ENCODE measurements at places on chromosomes 6 and 20. TPM values are rescaled to one million over a fixed set of nuclear protein-coding genes. Genes with fewer than 3 reads are reported as not detected.
A peak's percentile ranks its signal among the peaks of the same experiment; 100 is the strongest.

DNA sequence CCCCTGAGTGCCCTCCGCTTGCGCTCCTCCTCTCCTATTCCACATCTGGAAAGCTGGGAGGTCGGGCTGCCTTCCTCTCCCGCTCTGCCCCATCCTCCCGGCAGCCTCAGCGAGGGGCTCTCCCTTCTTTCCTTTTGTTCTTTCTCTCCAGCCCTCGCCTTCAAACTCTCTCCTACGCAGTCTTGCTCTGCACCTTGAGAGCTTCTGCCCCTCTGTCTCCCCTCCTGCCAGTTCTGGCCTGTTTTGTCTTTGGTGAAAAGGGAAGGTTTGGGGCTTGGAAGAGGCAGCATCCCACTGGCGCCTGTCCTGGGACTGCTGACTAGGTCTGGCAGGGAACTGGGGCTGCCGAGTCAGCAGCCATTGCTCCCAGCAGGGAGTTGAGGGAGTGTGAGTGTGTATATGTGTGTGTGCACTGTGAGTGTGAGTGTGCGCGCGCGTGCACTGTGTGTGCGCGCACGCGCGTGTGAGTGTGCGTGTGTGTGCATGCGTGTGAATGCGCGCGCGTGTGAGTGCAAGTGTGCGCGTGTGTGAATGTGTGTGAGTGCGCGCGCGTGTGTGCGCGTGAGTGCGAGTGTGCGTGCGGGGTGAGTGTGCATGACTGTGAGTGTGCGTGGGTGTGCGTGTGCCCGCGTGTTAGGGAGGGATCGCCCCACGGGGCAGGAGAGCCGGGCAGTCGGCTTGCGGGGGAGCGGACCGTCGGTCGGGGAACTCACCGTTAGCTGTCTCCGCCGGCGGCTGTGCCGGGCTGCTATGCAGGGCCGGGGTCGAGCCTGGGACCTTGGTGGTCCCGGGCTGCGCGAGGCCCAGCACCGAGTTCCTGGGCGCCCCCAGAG, 523 bp downstream of the CPXM1 start:
- H3K4me3 ChIP-seq: peak overlapping the region; percentile 36
- peaks cover 2% of the 10 kb centered on the region for H3K36me3 ChIP-seq
- no peak for DNase-seq

DNA sequence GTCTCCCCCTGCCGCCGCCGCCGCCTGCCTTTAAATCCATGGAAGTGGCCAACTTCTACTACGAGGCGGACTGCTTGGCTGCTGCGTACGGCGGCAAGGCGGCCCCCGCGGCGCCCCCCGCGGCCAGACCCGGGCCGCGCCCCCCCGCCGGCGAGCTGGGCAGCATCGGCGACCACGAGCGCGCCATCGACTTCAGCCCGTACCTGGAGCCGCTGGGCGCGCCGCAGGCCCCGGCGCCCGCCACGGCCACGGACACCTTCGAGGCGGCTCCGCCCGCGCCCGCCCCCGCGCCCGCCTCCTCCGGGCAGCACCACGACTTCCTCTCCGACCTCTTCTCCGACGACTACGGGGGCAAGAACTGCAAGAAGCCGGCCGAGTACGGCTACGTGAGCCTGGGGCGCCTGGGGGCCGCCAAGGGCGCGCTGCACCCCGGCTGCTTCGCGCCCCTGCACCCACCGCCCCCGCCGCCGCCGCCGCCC, 474 bp downstream of the CEBPB start:
- peak overlapping the region; percentile 78 for H3K4me3 ChIP-seq
- DNase-seq: peak; percentile 65
- no peaks in the 10 kb centered on the region for H3K4me1 ChIP-seq
- peak overlapping the region; percentile 79 for H3K27ac ChIP-seq

DNA sequence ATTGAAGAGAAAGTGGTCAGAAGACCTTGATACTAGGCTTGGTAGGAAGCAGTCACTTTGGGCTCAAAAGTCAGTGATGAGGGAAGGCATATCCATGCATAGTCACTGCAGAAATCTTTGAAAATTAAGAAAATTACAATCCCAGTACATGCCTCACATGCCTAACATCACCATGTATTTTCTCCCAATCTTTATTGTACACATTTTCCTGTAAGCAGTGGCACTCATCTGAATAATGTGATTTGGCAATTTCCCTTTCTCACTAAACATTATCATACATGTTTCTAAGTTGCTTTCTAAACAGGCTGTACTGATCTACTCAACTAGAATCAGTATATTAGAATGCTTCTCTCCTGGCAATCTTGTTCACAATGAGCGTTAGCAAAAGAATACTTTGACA, 280.7 kb upstream of the SUPT3H start:
- peaks cover 2% of the 10 kb centered on the region for H3K4me1 ChIP-seq
- no peaks in the 10 kb centered on the region for H3K27me3 ChIP-seq
- no peak overlapping the region for H3K27ac ChIP-seq
- no peak overlapping the region for H3K4me3 ChIP-seq
- DNase-seq: no peak

DNA sequence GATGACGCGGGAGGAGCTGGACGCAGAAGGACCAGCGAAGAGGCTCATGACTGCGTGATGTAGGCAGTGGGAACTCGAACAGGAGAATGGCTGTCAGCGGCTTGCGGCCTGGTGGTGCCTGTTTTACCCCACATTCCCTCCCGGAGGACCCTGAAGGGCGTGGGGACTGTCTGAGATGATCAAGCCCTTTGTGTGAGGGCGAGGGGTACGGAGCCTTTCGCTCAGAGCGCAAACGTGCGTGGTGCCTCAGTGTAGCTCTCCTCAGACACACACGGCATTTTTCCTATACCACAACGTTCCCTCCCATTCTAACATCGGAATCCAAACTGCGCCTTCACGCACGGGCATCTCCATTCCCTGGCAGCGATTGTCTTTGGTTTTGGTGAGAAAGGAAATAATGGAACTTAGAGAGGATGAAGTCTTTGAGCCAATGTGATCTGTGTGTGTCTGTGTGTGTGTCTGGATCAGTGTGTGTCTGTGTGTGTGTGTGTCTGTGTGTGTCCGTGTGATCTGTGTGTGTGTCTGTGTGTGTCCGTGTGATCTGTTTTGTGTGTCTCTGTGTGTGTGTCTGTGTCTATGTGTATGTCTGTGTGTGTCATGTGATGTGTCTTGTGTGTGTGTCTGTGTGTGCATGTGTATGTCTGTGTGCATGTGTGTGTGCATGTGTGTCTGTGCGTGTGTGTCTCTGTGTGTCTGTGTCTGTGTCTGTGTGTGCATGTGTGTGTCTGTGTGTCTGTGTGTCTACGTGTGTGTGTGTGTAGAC, 5.3 kb downstream of the PTK6 start:
- H3K27me3 ChIP-seq: no peaks in the 10 kb centered on the region
- DNase-seq: no peak
- no peaks in the 10 kb centered on the region for H3K36me3 ChIP-seq
- H3K4me3 ChIP-seq: no peak overlapping the region
- H3K4me1 ChIP-seq: peaks cover 8% of the 10 kb centered on the region

- DNase-seq: no peak
- no peaks in the 10 kb centered on the region for H3K27me3 ChIP-seq
Measured at GRCh38 chr6:90297115-90297866, 648 bp upstream of the BACH2 start.

The TAF8 gene
- total RNA-seq: 11.3 TPM

The ADGB gene
- total RNA-seq: 0.23 TPM

The APOBEC2 gene
- total RNA-seq: 1.6 TPM

The GSTA3 gene
- not detected for total RNA-seq

DNA sequence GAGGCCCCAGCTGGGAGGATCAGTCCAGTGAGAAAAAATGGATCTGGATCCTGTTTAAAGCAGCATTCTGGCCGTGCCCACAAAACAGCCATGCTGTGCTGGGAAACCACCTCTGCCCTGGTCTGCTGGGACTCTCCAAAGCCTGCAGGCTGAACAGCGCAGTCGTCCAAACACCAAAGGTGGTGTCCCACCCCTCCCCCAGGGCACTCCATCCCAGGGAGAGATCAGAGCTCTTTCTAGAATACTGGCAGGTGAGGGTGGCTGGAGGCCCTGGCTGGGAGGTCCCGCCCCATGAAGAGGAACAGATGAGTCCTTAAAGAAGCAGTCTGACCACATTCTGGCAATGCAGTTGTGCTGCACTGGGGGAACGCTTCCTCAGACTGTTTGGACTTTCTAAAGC, 84.6 kb downstream of the MRAP2 start:
- H3K4me3 ChIP-seq: no peak overlapping the region
- H3K4me1 ChIP-seq: no peaks in the 10 kb centered on the region
- H3K27me3 ChIP-seq: no peaks in the 10 kb centered on the region
- no peaks in the 10 kb centered on the region for H3K36me3 ChIP-seq
- DNase-seq: no peak
- no peak overlapping the region for H3K27ac ChIP-seq

The DEFB124 gene
- not detected for total RNA-seq

The TMEM170B gene
- total RNA-seq: 11.0 TPM

The GMPR gene
- total RNA-seq: 2.8 TPM

GRCh38 chr6:42125231-42125630, 17.2 kb downstream of the C6orf132 start:
- no peak overlapping the region for H3K4me3 ChIP-seq
- H3K36me3 ChIP-seq: no peaks in the 10 kb centered on the region
- no peak overlapping the region for H3K27ac ChIP-seq
- no peak for DNase-seq
- no peaks in the 10 kb centered on the region for H3K4me1 ChIP-seq

GRCh38 chr6:6407071-6407741, 86.7 kb upstream of the F13A1 start:
- H3K27me3 ChIP-seq: no peaks in the 10 kb centered on the region
- no peak overlapping the region for H3K27ac ChIP-seq
- H3K4me1 ChIP-seq: peaks cover 21% of the 10 kb centered on the region
- no peak for DNase-seq
- no peaks in the 10 kb centered on the region for H3K36me3 ChIP-seq

- H3K36me3 ChIP-seq: no peaks in the 10 kb centered on the region
- H3K4me3 ChIP-seq: no peak overlapping the region
- no peaks in the 10 kb centered on the region for H3K4me1 ChIP-seq
- no peak overlapping the region for H3K27ac ChIP-seq
Measured at GRCh38 chr6:10316373-10316721, 98.5 kb downstream of the TFAP2A start.

The SMPD2 gene
- 4.8 TPM for total RNA-seq

- no peak overlapping the region for H3K27ac ChIP-seq
- no peak for DNase-seq
- no peaks in the 10 kb centered on the region for H3K27me3 ChIP-seq
- H3K4me3 ChIP-seq: no peak overlapping the region
- H3K36me3 ChIP-seq: no peaks in the 10 kb centered on the region
- no peaks in the 10 kb centered on the region for H3K4me1 ChIP-seq
Measured at GRCh38 chr6:422433-423054, 31.0 kb downstream of the IRF4 start.
